Stimulated activated CD4-positive, alpha-beta T cell treated with anti-CD3 and anti-CD28 coated beads, Interleukin-15, amount 100 ng/mL, for 48 hours (primary cell): ENCODE measurements at places on chromosomes 2 and 18.

DNA sequence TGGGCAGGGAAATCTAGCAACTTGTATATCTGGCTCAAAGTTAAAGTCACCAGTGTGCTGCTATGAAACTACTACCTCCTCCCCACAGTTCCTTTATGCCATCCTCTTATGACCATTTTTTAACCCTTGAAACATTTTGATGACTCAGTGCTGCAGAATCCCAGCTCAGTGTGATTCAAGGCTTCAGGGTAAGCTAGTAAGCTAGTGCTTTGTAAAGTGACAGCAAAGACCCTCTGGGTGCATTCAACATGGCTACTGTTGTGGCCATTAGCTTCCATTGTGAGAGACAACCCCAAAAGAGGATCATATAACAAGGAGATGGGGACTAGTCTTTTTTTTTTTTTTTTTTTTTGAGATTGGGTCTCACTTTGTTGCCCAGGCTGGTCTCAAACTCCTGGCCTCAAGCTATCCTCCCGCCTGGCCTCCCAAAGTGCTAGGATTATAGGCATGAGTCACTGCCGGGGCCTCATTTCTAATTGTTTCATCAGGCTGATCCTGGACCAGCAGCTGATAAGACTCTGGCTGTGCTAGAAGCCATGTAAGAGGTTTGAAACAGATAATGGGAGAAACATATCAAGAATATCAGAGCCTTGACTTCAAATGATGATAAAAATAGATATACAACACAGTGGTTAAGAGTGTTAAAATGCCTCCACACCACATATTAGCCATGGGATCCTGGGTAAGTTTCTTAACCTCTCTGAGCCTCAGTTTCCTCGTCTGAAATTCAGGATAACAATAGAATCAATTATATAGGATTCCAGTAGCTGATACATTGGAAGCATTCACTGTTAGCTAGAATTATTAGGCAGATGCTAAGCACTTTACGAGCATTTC is 65.7 kb upstream of the RTN4 start:
- DNase-seq: no peak

DNA sequence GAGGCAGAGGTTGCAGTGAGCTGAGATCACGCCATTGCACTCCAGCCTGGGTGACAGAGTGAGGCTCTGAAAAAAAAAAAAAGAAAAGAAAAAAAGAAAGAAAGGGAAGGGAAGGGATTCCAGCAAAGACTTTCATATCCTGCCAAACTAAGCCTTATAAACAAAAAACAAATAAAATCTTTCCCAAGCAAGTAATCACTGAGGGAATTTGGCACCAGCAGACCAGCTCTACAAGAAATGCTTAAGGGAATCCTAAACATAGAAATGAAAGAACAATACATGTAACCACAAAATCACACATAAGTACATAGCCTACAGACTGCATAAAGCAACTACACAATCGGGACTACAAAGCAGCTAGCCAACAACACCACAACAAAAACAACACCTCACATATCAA is 79.1 kb downstream of the TRABD2A start:
- DNase-seq: no peak

- DNase-seq: no peak
Observed at GRCh38 chr2:159462961-159463360, 153.4 kb downstream of the BAZ2B start.

DNA sequence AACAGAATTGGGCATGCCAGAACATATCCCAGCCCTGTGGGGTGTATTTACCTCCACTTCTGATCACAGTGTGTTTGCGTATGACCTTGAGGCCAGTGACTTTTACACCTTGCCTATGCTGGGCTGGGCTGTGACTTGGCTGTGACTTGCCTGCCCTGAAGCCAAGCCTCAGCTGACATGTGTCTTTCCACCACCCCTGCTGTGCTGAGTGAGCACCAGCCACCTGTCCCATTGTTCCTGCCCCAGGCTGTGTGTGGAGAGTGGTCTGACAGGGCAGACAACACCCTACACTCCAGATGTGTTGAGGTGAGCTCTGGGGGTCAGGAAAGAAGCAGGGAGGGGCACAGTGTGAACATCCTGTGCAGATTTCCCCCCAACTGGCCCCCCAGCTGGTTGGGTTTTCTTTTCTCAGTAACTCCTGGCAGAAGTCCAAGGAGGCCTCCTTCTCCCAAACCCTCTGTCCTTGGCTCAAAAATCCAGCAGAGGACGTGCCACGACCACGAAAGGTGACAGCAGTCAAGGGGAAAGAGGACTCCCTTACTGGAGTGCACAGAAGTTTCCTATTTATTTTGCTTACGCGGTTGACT is 5.1 kb upstream of the STEAP3 start:
- no peak for DNase-seq

- no peak for DNase-seq
Observed at GRCh38 chr2:156031121-156031520, 301.4 kb downstream of the NR4A2 start.
